ENCODE measurements at places on chromosomes 3 and 15.

DNA sequence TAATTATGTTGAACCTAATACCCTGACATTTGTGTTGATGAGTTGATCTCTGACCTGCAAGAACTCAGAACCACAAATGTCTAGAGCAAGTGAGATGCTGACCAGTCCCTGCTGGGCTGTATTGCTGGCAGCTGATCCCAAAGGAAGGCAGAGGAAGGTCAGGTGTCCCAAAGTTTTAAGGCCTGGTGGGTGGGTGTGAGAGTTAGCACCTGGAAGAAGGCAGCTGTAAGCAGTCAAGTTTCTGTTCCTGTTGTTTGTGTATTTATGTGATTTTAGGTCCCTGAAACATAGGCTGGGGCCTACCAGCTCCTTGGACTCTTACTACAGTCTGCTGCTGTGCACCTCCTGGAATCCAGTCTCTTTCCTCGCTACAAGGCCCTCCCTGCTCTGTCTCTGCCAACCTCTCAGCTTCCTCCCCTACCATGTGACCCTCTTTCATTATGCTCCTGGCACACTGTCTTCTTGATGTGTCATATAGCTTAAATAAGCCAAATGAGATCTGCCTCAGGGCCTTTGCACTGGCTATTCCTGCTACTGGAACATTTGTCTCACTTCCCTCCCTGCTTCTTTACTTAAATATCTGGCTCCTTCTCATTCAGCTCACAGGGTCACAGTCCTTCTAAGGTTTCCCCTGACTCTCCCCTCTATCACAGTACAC is 31.0 kb upstream of the ATOSA start:
- DNase-seq = no peak

DNA sequence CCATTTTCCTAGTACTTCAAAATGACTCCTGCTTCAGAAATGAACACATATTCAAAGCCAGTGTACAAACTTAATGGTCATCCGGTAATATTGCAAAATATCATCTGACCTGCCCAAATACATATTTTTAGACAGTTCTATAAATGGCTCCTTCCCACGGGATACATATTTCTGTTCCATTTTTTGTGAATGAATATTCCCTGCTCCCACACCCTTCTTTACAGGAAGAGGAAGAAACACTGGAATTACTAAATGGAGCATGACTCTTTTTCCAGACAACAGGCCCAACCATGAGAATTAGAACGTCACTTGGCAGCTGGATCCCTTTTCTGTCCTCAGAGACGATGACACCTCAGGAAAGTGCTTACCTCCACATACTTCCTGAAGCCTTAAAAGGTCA is 38.0 kb upstream of the CBLB start:
- peak; percentile 93 for DNase-seq

DNA sequence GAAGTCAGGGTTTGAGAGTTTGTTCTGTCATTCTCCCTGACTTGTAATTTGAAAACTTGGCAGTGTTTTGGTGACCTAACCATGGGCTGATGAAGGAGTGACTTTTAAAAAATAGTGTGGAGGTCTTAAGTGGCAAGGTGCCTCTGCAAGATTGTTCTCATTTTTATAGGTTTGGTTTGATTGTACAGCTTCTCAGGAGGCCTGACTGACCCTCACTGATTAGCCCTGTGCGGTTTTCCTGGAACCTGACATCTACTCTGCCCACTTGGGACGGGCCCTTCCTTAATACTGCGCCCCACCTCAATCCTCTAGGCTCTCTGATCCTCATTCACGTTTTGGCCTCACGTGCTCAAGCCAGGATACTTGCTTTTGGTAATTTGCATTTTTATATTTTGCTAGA is 2.8 kb downstream of the UBE2E1 start:
- no peak for DNase-seq

GRCh38 chr3:58063022-58063815 is 55.0 kb downstream of the FLNB start:
- peak; percentile 53 for DNase-seq

DNA sequence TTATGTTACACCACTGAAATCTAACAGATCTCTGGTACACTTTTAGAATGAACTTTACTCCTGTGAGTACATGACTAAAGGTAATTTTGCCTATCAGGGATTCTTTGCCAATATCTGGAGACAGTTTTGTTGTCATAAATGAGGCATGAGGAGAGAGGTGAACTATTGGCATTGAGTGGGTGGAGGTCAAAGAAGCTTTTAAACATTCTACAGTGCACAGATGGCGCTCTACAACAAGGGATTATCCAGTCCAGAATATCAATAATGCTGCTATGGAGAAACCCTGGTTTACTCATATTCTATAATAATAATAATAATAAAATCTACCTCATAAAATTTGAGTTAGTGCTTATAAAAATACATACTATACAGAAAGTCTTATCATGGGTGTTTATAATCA is 702.3 kb downstream of the SI start:
- no peak for DNase-seq

GRCh38 chr3:187765342-187765741 is 20.1 kb upstream of the BCL6 start:
- DNase-seq = peak; percentile 71

DNA sequence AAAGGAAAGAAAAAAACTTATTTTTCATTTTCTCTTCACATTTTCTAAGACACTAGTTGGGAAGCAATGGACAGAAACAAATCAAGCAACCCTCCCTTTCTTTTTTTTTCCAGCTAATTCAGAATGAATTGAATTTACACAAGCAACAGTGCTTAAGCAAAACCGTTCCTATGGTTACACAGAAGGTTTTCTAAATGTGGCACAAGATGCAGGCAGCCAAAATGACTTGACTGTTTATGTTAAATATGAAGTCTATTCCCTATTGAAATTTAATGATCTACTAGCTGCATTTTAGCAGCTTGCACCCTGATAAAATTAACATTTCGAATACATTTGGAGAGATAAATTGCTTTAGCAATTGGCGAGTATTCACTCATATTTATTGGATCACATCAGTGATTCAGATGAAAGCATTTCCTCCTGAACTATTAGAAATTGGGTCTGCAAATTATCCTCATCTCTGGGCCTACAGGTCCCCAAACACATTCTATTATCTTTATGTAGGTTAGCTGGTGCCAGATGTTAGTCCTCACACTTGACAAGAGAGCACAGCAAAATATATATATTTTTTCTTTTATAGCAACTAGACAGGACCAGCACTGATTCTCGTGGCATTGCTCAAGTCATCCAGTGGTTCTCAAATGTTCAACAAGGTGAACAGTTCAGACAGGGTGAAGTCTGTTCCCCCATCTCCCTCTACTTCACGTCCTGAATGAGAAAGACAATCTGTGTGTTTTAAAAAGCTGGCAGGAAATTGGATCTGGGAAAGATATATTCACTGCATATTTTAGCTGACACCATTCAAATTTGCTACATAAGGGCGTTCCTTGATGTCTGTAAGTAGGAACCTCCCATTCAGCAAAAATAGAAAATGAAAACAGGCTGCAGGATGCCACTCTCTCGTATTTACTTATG is 463.6 kb upstream of the KCNMB2 start:
- no peak for DNase-seq

DNA sequence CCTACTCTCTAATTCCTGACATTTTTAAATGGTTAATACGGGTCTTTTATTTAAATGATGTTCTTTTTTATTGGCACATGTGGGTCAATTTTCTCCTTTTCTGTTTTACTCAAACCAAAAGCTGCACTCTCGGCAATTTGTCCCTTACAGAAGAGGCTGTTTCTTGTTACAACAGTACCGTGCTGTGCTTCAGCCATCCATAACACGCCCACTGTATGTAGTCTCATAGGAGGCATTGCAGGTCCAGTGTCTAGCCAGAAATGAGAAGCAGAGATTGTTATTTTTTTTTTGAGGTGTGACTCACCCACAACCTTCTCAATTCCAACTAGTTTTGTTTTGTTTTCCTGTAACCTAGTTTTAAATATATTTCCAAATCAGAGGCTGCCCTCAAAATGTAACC is 164.6 kb downstream of the GMNC start:
- DNase-seq = peak; percentile 82

DNA sequence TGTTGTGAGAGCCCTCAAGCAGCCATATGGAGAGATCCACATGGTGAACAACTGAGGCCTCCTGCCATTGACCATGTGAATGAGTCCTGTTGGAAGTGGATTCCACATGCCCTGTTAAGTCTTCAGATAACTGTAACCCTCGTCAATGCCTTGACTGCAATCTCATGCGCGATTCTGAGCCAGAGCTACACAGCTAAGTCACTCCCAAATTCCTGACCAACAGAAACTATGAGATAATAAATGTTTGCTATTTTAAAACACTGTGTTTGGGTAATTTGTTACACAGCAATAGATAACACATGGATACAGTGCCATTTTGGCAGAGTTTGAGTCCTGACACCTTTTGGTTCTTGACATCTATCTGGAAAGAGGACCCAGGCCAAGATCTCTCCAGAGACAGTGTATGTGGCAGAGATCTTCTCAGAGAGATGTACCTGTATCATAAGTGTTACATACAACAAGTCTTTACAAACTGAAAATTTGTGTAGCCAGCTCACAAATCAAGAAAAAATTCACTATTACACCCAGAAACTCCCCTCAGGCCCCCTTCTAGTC is 34.5 kb upstream of the BNC1 start:
- no peak for DNase-seq

DNA sequence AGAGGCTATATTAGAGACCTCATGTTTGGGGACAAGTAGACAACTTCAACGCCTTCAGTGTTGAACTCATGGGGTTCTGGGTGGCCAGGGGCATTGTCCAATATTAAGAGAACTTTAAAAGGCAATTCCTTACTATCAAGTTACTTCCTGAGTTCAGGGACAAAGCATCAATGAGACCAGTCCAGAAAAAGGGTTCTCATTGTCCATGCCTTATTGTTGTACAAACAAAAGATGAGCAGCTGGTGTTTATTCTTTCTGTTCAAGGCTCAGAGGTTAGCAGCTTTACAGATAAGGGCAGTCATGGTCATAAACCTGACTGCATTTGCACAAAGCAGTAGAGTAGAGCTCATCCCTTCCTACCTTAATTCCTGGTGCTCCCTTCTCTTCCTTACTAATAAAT is 18.5 kb upstream of the PDHB start:
- DNase-seq = no peak

GRCh38 chr3:172218350-172219323 is 179.3 kb downstream of the FNDC3B start:
- DNase-seq = no peak

DNA sequence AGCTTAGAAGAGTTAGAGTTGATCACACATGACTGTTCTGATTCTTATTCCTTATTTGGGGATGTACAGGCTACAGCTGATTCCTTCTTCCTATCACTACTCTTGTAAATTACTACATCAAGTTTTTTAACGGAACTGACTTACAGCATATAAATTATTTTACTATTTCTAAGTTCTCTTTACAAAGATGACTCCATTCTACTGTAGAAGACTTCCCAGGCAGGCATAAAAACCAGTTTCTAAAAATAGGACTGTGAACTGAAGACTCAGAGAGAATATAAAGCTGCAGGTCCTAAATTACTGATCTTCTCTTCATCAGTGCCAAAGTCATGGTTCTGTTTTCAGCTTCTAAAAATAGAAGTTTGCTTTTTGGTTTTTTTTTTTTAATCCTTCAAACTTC is 38.9 kb downstream of the ANO10 start:
- DNase-seq = peak; percentile 1

DNA sequence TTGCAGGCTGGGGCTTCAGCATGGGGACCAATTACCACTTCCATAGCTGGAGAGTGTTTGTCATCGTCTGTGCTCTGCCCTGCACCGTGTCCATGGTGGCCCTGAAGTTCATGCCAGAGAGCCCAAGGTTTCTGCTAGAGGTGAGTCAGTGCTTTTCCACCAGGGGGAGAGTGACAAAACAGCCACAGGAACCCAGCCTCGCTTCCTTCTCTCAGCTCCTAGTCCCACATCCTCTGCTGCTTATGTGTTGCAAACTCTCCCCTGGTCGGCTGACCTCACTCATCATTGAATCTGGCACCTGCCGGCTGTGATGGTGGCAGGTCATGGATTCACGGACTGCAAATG is 158.3 kb downstream of the SV2B start:
- no peak for DNase-seq

DNA sequence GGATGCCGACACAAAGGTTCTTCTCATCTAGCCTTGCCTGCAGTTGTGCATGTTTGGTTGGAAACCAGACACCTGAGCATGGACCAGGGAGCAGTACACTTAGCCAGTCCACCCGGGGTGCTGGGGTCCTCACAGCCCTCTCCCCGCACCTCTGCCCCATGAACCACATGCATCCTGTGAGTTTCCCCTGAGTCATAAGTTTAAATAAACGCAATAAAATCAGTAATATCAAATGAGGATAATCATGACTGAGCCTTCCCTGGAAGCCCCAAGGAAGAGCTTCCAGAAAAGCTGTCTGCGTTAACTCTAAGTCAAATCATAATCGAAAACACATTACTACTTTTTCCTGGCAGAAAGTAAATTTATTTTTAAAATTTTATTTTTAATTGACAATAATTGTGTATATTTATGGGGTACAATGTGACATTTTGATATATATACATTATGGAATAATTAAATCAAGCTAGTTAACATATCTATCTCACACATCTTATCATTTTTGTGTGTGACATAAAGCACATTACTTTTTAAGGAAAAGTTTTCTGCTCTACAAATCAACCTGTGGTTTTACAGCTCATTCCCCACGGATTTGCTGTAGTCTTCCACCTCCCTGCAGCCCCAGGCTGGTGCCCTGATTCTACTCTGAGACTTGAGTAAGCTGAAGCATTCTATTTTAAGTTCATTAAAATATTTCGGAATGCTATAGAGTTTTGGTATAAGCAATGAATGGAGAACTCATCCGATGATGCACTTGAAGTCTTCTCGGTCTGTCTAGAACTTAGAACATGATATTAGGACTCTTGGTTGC is 166.0 kb upstream of the EIF1B start:
- DNase-seq = peak; percentile 5

All from LHCN-M2 (cell line).